Stimulated activated CD4-positive, alpha-beta T cell treated with anti-CD3 and anti-CD28 coated beads, Interleukin-15, amount 100 ng/mL, for 1 hour (primary cell): ENCODE measurements at places on chromosomes 6 and 20.
A peak's percentile ranks its signal among the peaks of the same experiment; 100 is the strongest.

- DNase-seq: no peak
Observed at GRCh38 chr6:157471077-157471686, 90.2 kb downstream of the ZDHHC14 start.

DNA sequence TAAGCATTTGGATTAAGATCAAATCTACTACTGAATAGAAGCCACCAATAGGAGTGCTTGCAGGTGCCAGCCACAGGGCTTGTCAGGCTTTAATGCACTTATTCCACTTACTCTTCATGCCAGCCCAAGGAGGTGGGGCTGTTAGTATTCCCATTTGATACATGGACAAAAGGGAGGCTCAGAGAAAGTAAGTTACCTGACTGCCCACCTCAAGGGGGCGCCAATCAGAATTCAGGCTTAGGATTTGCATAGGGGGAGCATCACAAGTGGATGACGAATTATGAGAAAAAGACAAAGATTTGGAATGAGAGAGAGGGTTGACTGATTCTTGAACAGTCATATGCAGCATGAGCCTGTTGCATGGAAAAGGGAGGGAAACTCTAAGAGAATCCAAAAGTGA, 188.4 kb upstream of the TSHZ2 start:
- DNase-seq: peak; percentile 2

- no peak for DNase-seq
Observed at GRCh38 chr20:47674686-47675085, 110.6 kb downstream of the SULF2 start.

GRCh38 chr6:164010441-164011103, 596.1 kb downstream of the QKI start:
- no peak for DNase-seq

DNA sequence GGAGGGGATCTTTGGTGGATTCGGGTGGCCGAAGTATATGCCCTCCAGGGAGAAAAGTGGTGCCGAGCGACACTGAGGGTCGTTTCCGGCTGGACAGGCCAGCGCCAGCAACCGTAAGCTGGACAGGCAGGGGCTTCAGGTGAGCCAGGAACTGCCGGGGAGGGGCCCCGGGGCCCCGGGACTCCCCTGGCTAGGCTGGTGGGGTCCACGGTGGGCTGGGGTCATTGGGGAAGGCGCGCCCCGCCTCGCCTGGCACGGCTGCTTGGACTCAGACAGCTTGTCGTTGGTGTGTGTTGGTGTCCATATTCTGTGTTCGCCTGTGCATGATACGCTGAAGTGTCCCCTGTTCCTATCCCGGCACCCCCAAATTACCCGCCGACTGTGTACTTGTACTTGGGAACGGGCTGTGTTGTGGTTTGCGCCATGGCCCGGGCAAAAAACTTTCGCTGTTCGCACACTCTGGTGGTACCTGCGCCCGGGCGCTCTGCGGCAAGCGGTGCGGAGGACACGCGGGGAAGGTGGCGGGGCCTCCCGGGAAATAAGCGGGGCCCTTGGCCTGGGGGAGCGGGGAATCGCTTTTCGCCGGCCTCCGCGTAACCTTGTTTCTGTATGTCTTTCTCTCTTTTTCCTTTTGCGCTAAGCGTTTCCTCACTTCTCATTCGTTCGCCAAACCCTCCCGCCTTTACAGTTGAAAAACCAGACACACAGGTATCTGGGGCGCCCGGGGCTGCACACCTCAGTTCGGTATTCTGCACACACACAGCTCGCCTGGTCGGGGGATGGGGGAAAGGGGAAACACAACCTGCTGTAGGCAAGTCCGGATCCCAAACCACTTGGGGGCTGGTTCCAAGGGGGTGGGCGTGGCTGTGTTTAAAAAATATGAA, 3.2 kb downstream of the GNAS start:
- DNase-seq: no peak

GRCh38 chr20:36919715-36920333, 31.7 kb downstream of the SAMHD1 start:
- DNase-seq: no peak

GRCh38 chr6:165883851-165884640, 221.0 kb upstream of the PDE10A start:
- no peak for DNase-seq

- DNase-seq: no peak
Observed at GRCh38 chr6:166969390-166970002, 13.1 kb upstream of the RNASET2 start.

- no peak for DNase-seq
Observed at GRCh38 chr6:53309901-53310300, 38.8 kb downstream of the ELOVL5 start.

GRCh38 chr6:7468382-7469081, 72.9 kb upstream of the DSP start:
- DNase-seq: peak; percentile 3
